ENCODE measurements at places on chromosomes 6 and 20. TPM values are rescaled to one million over a fixed set of nuclear protein-coding genes. Genes with fewer than 3 reads are reported as not detected.

CHRNA4 gene
- total RNA-seq, result not detected

CDK5RAP1 gene
- 25.8 TPM for total RNA-seq

KCNG1 gene
- 1.5 TPM for total RNA-seq

RALGAPB gene
- 74.2 TPM for total RNA-seq

HNF4A gene
- total RNA-seq, result not detected
